ENCODE measurements at places on chromosomes 16 and 17.

GRCh38 chr16:56609463-56609921 is 1.1 kb downstream of the MT2A start:
- DNase-seq, result peak; percentile 95

GRCh38 chr16:62546701-62547100 is 510.5 kb upstream of the CDH8 start:
- no peak for DNase-seq

DNA sequence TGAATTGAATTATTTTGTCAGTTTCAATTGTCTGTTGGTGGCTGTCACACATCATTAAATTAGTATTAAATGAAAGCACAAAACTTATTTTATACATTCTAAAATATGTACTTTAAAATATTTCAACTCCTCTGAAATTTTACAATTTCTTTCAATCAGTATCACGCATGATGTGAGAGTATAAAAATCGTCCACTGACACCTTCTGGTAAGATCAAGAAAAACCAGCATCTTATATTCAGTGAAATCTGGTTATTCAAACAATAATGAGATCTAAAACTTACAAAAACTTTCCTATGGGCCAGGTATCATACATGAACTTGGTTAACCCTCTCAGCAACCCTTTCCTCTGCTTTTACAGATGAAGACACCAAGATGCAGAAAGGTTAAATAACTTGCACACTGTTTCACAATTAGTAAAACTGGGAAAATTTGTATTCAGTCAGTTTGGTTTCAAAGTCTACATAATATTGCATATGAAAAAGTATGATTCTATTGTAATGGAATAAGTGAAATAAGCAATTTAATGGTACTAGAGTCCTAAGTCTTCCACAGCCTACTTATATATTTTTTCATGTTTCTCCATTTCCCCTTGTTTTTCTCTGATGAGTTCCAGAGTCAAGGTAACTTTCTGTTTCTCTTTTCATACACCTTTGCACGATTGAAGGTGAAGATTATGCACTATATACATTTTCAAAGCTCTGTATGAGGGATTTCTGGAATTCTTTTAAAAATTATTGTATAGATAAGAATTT is 58.7 kb downstream of the EFCAB5 start:
- DNase-seq, result peak; percentile 25

DNA sequence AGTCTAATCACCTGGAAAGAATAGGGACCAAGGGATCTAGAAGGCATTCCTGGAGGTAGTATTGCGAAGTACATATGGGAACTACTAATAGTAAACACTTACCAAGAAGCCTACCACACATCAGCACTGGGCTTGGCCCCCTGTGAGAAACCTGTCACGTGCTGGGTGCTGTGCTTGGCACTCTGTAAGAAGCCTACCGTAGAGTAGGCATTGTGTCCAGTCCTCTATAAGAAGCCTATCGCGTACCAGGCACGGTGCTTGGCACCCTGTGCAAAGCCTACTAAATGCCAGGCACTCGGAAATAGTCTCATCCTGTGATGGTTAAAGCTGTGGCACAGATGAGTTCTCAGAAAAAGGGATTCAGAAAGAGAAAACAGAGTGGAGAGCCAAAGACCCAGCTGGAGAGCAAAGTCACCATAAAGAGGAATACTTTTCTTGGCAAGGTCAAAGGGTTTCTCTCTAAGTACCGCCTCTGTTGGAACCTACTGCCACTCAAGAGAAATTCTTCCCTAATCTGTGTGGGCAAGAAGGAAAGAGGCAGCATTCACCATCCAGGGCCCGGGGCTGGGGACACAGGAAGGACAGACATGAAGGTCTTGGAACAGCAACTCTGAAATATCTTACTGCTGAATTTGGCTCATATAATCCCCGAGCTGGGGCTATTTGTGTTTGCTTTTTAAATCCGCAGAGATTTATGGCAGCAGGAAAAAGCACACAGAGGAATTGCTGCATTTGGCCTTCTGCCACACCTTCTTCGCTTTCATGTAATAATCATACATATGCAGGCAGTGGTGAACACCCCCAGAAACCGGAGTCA is 81.8 kb downstream of the VAT1L start:
- DNase-seq, result no peak

DNA sequence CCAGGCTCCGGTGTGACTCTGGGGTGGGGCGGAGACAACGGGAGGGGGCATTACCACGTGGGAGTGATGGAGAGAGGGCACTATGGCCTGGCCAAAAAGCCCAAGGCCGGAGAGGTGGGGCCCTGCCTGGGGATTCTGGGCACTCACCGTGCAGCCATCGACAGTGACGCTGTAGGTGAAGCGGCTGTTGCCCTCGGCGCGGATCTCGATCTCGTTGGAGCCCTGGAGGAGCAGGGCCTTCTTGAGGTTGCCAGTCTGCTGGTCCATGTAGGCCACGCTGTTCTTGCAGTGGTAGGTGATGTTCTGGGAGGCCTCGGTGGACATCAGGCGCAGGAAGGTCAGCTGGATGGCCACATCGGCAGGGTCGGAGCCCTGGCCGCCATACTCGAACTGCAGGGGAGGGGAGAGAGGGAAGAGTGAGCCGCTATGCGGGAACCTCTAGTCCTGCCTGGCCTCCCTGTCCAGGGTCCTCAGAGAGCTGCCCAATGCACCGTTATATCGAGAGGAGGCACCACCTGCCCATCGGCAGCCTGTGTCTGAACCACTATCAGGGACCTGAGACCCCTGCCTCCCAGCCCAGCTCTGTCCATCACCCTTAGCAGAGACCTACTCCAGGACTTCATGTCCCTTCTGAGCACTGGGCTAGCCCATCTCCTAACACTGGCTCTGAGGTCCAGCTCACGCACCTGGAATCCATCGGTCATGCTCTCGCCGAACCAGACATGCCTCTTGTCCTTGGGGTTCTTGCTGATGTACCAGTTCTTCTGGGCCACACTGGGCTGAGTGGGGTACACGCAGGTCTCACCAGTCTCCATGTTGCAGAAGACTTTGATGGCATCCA is 15.6 kb downstream of the COL1A1 start:
- DNase-seq, result no peak

- no peak for DNase-seq
Observed at GRCh38 chr17:58302919-58303585, 22.3 kb upstream of the MPO start.

DNA sequence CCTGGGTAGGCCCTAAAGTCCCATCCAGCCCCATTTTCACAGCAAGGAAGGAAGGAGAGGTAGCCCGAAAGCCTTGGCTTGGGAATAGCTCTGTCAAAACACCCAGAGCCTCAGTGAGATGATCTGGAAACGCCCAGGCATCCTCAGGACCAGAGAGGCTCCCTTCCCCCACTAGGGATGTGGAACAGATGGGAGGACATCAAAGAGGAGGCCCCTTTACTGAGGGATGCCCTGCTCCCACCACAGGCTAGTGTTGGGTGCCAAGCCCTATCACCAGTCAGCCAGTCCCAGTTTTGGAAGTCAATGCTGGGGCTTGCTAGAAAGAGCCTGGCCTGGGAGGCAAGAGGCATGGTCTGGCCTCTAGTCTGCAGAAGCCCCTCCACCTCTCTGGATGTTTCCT is 4.7 kb downstream of the TPPP3 start:
- DNase-seq, result no peak

- DNase-seq, result no peak
Observed at GRCh38 chr17:1073241-1073962, 76.5 kb downstream of the TIMM22 start.

DNA sequence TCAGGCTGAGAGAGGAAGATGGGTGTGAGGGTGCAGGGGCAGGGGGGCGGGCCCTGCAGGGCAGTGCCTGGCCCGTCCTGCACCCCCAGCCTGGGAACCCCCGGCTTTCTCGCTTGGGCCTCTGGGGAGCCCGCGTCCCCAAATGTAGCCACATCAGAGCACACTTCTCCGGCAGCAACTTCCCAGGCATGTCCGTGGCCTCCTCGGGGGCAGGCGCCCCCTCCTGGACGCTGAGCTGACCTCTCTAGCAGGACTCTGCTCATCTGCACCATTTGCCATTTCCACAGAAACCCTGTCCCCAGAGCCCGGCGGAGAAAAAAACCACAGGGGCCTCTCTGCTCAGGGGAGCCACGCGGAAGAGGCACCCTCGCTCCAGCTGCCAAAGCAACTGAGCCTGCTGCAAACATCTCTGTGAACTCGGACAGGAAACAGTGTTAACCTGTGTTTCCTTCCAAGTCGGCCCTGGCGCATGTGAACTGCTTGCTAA is 63.4 kb downstream of the KLHDC4 start:
- peak; percentile 77 for DNase-seq

GRCh38 chr16:76276745-76277438 is at the start of gene CNTNAP4:
Gene CNTNAP4 (plus strand): TSS chr16:76277401. CDS start chr16:76277663, 262 bp downstream.
- no peak for DNase-seq

- peak; percentile 38 for DNase-seq
Observed at GRCh38 chr17:66964930-66965800, 658 bp downstream of the CACNG4 start.

- DNase-seq, result peak; percentile 67
Observed at GRCh38 chr17:4189280-4189679, 46.3 kb downstream of the CYB5D2 start.

- DNase-seq, result peak; percentile 21
Observed at GRCh38 chr17:58783380-58783779, 27.7 kb downstream of the PPM1E start.

GRCh38 chr17:73824321-73824720 is 180.1 kb upstream of the SDK2 start:
- no peak for DNase-seq

GRCh38 chr17:27569884-27570577 is 61.0 kb upstream of the LGALS9 start:
- DNase-seq, result peak; percentile 96

DNA sequence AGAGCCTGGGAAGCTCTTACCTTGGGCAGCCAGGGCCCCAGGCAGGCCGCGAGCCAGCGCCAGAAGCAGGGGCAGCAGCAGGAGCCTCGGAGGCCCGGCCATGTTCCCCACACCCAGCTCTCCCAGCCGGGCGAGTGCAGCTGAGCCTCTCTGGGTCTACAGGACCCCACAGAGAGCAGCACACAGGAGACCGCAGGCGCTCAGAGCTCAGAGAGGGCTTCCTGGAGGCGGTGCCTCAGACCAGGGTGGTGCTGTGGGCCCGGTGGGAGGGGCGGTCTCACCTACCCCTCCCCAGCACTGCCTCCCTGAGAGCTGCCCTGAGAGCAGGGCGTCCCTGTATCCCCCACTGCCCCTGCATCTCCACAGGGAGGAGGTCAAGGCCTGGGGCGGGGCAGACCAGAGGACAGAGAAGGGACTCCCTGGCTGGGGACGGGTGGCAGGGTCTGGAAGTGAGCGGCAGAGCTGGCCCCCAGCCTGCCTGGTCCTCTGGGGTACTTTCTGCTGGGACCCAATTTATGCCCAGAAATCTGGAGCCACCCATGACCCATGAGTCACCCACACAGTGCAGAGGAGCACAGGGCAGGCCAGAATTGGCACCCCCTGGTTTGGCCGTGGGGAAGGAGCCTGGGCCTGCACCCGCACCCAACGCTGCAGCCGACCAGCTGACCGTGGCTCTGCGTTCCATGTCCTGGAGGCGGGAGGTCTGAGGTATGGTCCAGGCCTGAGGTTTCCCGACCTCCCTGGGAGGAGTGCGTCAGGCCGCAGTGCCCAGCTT is at the start of gene CD7:
Gene CD7 (minus strand): TSS at position 215 of the 775 bp plus-strand sequence. CDS start 113 bp downstream, at position 102.
- DNase-seq, result no peak

GRCh38 chr17:44788139-44788538 is 29.4 kb downstream of the ADAM11 start:
- DNase-seq, result no peak

GRCh38 chr16:66097751-66098150 is 268.7 kb upstream of the CDH5 start:
- no peak for DNase-seq

GRCh38 chr17:51322390-51323029 is 62.2 kb downstream of the UTP18 start:
- peak; percentile 80 for DNase-seq

DNA sequence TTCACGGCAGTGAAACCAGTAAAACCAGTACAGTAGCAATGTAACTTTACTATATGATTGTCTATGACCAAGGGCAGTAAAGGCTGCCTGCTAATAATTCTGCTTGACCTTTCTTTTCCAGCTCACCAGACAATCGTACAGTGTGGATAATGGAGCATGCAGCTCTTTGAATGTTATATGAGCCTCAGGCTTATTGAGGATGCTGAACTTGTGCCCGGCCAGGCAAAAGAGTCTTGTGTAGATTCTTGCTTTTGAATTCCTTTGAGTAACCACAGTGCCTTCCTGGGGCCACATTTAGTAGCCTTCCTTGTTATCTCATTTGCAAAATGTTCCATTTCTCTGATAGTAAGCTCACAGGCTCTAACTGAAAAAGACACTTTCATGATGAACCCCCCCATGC is 131.8 kb downstream of the CDH11 start:
- no peak for DNase-seq

DNA sequence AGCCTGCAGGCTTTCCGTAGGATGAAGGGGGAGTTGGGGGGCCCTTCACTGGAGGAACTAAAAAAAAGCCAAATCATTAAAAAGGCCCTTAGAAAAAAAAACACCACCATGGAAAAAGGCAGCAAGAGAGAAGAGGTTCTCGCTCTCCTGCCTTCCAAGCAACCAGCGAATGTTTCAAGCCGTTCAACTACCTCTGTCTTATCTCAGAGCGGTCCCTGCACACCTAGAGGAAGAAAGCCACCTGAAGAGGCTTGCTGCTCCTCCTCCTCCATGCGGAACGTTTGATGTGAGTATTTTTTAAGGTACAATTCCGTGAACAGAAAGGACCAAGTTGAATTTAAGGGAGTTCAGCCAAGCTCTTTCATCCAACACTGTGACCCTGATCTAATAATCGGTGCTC is 9.2 kb downstream of the NXN start:
- no peak for DNase-seq

DNA sequence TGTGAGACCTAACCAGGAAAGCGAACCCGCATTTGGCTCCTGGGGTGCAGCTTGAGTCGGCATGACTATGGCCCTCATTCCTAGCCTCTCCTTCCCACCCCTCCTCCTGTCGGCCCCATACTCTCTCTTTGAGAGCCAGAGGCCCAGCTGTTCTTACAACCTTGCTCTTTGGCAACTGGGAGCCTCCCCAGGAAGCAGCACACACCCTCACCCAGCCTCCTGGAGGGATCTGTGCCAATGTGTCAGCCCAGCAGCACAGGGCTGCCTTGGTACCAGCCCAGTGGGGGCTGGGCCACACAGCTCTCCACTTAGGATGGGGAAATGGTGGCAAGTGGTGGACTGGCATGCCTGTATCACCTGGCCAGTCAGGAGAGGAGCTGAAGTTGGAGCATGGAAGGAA is 70.3 kb upstream of the LGALS9 start:
- DNase-seq, result no peak

GRCh38 chr17:62724398-62725146 is 83.5 kb downstream of the MARCHF10 start:
- peak; percentile 59 for DNase-seq

DNA sequence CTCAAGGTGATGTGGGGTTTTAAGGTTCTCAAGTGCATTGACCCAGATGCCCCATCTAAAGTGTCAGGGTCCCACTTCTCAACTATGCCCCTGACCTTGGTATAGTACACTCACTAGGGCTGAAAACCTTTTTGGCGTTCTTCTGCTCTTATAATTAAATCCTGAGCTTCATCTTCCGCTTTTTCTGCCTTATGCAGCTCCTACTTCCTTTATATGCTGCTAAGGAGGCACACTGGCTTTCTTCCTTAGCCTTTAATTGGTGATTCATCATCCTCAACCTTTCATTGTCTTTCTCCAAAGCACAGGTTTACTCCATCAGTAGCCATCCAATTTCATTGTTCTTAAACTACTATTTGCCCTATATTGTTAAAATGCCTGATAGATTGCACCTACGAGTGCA is 5.3 kb upstream of the NF1 start:
- DNase-seq, result no peak

GRCh38 chr17:76714336-76714735 is 3.6 kb upstream of the MXRA7 start:
- no peak for DNase-seq

Measured in hematopoietic multipotent progenitor cell treated with erythropoietin and hydrocortisone succinate and interleukin-3 and kit ligand, for 4 days (in vitro differentiated cells).